Fibroblast of skin of abdomen (primary cell): ENCODE measurements at places on chromosomes 4 and X.

DNA sequence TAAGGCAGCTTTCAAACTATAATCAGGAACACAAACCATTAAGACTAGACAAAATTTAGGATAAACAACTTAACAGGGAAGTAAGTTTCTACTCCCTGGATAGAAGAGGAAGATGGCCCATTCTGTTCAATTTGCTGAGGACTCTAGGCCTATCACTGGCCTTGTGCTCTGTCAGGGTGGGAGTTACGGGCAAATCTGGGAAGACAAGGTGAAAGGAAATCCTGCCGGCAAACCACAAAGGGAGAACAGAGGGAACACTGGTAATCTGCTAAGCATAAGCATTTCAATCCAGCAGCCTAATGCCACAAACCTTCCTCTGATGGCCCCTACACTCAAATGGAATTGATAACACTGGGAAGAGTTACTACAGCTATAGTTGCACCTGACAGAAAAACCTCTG is 8.3 kb downstream of the GPR82 start:
- no peak for DNase-seq

DNA sequence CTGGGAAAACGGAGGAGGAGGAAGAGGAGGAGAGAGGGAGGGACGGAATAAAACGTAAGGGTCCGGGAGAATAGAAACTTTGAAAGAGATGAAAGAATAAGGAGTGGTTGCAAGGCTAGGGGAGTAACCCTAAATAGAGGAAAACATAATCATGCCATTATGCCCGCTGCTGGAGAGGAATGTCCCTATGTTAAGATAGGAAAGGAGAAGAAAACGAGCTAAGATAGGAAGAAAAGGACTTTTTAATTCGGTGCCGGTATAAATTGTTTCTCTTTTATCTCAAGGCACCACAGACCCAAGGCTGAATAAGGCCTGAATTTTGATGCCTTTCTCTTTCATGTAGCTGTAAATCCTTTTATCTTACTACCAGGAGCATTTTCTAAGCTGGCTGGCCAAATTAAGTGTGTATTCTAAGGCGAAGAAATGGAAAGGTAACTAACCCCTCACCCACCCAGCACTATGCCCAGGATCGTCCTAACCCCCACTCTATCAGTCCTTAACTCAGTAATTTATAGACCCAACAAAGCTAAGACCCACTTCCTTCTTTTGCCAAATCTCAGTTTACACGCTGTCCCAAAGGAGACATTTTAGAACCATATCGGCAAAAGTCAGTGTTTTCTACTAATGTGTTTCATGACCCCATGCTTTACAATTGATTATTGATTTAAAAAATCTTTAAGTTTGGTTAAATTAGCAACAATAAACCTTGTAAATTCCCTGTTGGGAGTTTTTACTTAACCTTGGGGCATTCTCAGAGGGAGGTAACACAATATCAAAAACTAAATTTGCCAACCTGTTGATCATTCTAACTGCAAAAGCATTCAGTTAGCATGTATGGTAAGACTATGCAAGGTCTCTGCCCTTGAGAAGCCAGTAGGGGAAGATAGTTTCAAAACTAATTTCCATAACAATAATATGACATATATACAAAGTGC is 1.1 kb upstream of the CUL4B start:
- no peak for DNase-seq

- no peak for DNase-seq
Observed at GRCh38 chr4:4870576-4871241, 11.2 kb downstream of the MSX1 start.

- DNase-seq, result no peak
Observed at GRCh38 chrX:68060506-68061205, 372.6 kb downstream of the OPHN1 start.

GRCh38 chrX:50615570-50616158 is 145.0 kb upstream of the DGKK start:
- no peak for DNase-seq

GRCh38 chr4:120549011-120549570 is 373.4 kb downstream of the PRDM5 start:
- no peak for DNase-seq

DNA sequence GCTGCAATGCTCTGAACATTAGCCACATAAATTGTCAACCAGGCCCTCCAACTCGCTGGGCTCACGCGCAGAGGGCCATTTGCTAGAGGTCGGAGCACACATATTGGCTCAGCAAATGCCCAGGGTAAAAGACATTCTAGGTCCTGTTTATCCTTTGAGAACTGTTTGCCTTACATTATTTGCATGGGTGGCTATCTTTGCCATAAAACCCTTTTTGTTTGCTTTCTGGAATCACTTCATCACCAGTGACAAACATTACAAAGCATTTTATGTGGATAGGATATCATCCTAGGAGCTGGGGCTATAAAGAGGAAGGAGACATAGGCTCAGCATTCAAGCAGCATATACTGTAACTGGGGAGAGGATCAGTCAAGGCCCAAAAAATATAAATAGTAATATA is 149.2 kb upstream of the RAI2 start:
- no peak for DNase-seq

GRCh38 chr4:83251447-83251830 is 33.2 kb downstream of the COQ2 start:
- peak; percentile 33 for DNase-seq

- DNase-seq, result peak; percentile 47
Observed at GRCh38 chrX:40148385-40149285, 50.9 kb upstream of the BCOR start.

DNA sequence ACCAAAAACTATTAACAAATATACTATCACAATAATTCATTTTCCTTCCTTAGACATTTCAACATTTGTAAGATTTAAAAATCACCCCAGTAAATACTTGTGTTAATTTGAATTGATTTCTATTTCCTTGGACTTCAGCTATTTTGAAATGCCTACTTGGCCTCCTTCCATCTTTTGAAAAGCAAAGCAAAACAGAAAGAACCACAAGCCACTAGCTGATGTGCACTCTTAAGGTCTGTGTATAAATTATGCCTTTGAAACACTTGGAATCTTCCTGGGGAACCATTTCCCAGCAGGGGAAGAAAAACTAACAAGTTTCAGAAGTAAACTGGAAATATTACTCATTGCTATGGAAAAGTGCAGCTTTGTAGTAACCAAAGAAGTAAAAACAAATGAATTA is 139.8 kb downstream of the CLCN4 start:
- peak; percentile 66 for DNase-seq

DNA sequence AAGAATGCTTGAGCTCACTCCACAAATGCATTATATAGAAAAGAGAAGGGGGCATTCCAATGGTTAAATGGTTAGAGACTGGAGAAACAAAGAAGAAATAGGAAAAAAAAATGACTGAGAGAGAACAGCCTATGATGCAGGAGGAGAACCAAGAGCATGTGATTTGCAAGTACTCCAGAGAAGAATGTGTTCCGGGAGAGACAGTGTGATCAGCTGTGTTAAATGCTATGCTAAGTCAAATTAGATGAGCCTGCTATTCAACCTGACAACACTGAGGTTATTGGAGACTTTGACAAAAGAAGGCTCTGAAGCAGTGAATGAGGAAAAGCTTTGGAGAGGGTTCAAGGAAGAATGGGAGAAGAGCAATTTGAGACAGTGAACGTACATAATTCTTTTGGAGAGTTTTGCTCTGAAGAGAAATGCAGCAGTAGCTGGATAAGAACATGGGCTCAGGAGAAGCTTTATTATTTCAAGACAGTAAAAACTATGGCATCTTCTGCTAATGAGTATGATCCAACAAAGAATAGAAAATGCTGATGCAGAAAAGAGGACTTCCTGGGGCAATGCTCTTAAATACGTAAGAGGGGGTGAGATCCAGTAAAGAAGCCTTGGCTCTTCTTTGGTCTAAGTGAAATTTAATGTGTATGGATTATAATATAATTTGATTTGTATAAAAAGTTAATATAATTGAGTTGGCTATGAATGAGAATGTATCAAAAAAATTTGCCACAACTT is 66.3 kb downstream of the PPP3CA start:
- no peak for DNase-seq

DNA sequence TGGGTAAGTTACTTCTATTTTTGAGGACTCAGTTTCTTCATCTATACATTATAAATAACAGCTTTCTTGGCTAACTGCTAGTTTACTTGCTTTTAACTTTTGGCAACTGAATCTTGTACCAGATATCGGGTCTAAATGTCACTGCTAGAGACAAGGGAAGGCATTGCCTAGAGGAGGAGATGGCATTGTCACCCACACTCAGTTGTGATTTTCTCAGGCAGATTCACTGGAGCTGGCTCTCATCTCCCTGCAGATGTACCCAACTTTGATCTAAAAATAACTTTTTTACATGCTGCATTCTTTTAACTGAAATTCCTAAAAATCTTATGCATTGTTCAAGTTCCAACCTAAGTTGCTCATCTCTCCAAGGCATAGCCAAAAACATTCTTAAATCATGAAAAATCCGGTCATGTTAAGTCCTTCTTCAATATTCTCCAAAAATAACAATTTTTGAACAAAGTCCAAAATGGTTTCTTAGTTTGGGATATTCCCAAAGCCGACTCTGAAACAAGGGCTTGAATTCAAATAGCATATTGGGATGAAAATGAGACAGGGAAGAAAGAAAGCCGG is 469.0 kb upstream of the BOD1L1 start:
- peak; percentile 80 for DNase-seq

- peak; percentile 43 for DNase-seq
Observed at GRCh38 chr4:57114973-57115372, 4.8 kb upstream of the IGFBP7 start.

DNA sequence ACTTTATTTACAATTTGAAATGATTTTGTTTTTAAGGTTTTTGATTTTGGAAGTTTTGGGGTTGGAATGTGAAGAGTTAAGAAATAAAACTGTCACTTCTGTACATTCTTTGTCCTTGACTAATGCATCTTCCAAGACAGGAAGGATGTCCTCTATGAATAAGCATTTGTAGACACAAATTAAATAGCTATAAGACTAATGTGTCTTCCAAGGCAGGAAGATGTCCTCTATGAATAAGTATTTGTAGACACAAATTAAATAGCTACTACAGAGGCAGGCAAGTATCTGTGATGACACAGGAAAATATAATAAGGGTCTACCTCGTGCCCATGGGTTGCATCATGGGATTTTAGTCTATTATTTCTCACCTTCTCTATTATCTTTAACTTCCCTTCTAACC is 14.5 kb downstream of the PRSS48 start:
- DNase-seq, result peak; percentile 30

DNA sequence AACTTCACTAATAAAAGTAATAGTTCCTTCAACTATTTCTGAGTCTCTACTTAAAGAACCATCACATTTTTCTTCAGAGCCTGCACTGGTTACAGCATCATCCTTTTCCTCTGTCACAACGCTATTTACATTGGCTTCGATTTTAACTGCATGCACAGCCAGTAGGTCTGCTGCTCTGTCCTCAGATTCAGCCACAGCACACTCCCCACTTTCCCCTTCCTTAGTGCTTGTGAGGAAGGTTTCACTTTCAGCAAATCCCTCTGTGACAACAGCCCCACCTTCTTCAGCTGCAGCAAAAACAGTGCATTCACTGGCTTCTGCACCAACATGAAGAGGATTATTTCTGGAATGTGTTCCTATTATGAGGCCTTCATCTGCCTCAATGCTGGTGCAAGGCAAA is 25.7 kb downstream of the BOD1L1 start:
- no peak for DNase-seq

GRCh38 chr4:7189066-7189465 is 3.3 kb upstream of the SORCS2 start:
- DNase-seq, result no peak

- DNase-seq, result no peak
Observed at GRCh38 chr4:176134670-176135069, 60.7 kb downstream of the SPATA4 start.

- no peak for DNase-seq
Observed at GRCh38 chr4:183729069-183729406, 69.9 kb downstream of the TRAPPC11 start.

GRCh38 chr4:170729897-170730296 is 640.1 kb upstream of the AADAT start:
- no peak for DNase-seq

DNA sequence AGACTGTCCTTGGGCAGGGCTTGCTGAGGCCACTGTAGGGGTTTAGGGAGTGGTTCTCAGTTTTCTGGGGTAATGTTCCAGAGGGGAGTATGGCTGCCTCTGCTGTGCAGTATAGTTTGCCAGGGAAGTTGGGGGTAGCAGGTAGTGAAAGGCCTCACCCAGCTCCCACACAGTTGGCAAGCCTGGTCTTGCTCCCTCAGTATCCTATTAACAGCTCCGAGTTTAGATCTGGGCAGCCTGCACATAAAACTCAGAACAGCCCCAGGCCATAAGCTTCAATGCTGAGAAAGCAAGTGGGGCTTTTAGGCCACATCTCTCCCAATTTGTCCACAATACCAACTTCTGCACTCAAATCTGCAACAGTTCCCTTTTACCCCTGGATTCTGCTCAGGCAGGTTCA is 205.2 kb downstream of the GALNTL6 start:
- DNase-seq, result no peak

- no peak for DNase-seq
Observed at GRCh38 chr4:165170819-165171218, 36.5 kb upstream of the KLHL2 start.

GRCh38 chrX:11261260-11261659 is 32.0 kb upstream of the AMELX start:
- DNase-seq, result peak; percentile 69

DNA sequence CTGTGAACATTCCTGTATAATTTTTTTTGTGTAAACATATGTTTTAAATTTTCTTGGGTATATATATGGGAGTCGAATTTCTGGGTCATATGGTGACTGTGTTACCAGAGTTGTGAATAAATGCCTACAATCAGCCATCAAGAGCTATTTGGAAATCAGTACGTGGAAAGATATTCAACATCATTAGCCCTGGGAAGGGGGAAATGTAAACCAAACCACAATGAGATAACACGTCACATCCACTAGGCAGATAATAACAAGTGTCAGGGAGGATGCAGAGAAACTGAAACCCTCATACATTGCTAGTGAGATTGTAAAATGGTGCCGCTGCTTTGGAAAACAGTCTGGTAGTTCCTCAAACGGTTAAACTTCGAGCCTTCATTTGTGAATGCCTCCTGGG is 43.9 kb downstream of the LUZP4 start:
- no peak for DNase-seq

- no peak for DNase-seq
Observed at GRCh38 chr4:179596621-179597020, 2154.4 kb upstream of the AGA start.
